ENCODE measurements at places on chromosomes 16 and 17.
A peak's percentile ranks its signal among the peaks of the same experiment; 100 is the strongest.

GRCh38 chr16:84914273-84914672 is 94.5 kb downstream of the CRISPLD2 start:
- no peak for DNase-seq

GRCh38 chr17:55829995-55830612 is 79.3 kb downstream of the PCTP start:
- DNase-seq: no peak

GRCh38 chr16:2468233-2468724 is 2.8 kb upstream of the NTN3 start:
- DNase-seq: no peak

DNA sequence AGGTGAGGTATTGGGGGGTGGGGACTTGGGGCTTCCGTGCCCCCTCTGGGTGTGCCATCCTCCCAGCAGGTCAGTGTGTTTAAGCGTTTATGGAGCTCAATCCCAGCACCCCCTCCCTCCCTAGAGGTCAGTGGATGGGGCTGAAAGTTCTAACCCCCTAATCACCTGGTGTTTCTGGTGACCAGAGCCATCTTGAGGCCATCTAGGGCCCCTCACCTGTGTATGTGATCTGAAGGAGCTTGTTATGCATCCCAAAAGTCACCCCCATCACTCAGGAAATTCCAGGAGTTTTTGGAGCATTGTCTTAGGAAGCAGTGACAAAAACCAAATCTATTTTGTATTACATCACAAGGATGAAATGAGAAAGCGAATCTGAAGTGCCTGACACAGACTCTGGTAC is 67.8 kb upstream of the NOL11 start:
- DNase-seq: no peak

GRCh38 chr16:81804134-81804610 is 25.1 kb downstream of the PLCG2 start:
- no peak for DNase-seq

GRCh38 chr16:74448990-74449389 is 27.7 kb upstream of the CLEC18B start:
- DNase-seq: no peak

DNA sequence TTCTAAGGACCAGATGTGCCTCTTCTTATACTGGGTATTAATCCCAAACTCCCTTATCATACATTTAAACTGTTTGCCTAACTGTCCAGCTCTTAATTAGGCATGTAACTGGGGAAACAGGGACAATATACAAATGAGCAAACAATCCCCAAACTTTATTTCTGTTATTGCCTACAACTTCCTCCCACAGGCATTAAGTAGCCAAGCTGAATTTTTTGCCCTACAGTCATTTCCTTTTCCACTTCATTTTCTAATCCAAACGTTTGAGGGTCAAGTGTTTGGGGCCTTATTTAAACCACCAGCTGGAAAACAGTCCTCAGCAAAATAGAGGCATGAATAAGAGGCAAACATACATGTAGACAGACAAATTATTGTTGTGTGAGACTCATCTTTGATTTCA is 77.4 kb upstream of the CCL2 start:
- DNase-seq: no peak

DNA sequence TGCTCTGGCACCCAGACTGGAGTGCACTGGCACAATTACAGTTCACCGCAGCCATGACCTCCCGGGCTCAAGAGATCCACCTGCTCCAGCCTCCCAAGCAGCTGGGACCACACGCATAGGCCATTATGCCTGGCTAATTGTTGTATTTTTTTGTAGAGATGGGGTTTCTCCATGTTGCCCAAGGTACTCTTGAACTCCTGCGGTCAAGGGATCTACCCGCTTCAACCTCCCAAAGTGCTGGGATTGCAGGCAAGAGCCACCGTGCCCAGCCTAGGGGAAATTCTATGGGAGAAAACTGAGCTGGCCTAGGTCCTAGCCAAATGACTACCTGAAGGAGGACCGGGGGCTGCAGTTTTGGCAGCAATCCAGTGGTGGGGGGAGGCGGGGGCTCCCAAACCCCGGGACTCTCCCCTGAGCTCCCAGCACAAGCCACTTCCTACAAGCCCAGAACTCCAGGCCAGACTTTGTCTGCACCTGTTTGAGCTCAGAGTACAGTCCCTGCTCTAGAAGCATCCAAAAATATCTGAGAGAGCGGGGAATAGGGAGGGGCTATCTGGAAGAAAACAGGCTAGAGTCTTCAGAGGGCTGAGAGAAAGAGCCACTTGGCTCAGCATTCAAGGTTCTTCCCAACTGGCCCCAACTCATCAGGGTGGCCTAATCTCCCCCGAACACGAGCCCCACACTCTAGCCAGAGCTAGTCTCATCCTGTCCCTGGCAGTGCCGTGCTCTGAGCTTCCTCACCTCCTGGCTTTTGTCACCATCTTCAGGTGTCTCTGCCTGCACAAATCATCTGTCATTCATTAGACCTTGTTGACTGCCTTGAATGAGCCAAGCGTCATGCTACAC is 9.1 kb downstream of the SRL start:
- no peak for DNase-seq

DNA sequence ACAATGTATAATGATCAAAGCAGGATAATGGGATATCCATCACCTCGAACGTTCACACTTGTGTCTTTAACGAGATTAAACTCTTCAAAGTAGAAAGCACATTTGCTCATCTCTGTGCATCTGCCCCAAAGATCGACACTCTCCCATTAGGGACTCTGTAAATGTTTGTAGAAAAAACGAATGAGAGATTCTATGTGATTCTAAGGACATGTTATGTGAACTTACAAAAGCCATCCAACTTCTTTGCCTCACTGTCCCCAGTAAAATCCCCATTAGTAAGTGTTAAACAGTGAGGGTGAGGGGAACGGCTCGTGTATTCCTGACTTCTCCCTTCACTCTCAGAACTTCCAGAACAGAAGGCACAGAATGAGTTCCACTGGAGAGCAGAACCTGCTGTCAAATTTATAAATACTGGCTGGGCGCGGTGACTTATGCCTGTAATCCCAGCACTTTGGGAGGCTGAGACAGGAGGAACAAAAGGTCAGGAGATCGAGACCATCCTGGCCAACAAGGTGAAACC is 134.1 kb downstream of the WSCD1 start:
- DNase-seq: no peak

DNA sequence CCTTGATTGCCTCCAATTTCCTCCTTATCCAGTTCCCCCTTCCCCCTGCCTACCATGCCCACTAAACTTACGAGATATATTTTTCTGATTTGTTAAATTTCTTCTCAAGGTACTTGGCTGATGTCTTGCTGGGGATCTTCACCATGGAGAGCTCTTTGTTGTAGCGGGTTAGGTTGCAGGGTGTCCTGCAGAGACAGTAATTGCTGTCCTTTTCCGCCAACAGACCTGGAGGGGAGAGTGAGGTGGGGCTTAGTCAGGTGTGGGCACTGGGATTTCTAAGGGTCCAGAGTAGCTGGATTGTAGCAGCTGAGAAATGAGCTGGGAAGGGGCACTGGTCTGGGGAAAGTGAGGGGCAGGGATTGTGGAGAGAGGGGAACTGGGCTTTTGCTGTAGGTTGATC is 32.1 kb downstream of the SPACA3 start:
- no peak for DNase-seq

- DNase-seq: no peak
These were observed 73.5 kb downstream of the BRIP1 start for GRCh38 chr17:61789872-61790271.

GRCh38 chr17:32828822-32829221 is 48.1 kb downstream of the MYO1D start:
- no peak for DNase-seq

GRCh38 chr17:19770985-19771735 is 23.1 kb upstream of the ALDH3A1 start:
- DNase-seq: no peak

- peak; percentile 67 for DNase-seq
These were observed 775 bp downstream of the PPM1D start for GRCh38 chr17:60600490-60601446.

DNA sequence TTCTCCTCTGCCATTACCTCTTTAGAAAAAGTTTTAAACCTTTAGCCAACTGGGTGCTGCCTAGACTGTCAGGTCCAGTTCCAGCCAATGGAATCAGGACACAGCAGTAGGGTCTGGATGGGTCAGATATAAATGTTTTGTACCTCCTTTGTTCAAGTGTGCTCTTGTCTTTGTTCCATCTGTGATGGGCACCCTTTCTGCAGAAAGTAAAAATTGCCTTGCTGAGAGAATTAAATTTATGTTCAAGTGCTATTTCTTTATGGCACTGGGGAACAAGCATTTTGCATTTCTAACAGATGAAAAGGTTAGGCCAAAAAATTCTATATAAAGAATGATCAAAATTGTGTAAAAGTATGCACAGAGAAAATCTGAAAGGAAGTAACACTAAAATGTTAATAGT is 5.2 kb upstream of the HP start:
- no peak for DNase-seq

DNA sequence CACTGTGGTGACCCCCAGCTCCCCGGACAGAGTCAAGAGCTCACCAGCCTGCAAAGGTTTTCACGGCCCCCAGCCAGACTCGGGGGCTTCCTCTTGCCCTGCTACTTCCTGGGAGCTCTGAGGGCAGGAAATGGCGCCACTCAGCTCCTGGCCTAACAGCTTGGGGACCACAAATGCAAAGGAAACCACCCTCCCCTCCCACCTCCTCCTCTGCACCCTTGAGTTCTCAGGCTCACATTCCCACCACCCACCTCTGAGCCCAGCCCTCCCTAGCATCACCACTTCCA is 375 bp upstream of the SPN start:
- DNase-seq: no peak

GRCh38 chr16:4846503-4846900 is 586 bp downstream of the GLYR1 start:
- DNase-seq: peak; percentile 72

- DNase-seq: no peak
These were observed 2.5 kb upstream of the FBXL19 start for GRCh38 chr16:30920891-30921290.

DNA sequence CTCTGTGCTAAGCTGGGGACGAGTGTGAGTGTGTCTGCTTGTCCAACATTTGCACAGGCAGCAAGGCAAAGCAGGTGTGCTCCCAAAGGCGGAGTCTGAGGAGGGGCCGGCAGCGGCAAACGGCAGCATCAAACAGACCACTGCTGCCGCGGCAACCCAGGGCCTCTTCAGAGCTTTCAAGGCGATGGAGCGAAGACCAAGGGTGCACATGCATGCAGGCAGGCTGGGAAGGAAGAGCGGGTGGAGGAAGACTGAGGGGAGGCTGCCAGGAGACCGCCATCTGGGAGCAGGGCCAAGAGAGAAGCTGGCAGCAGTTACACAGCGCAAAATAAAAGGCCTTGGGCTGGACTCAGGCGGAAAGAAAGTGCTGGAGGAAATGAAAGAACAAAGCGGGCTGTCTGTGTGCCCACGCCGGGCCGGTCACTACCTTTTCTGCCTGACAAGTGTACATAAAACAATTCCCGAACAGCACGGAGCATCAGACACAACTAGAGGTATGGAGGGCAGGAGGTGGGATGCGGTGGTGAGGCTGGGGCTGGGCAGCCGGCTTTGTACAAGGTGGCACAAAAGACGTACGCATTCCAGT is 8.5 kb downstream of the TIMM22 start:
- DNase-seq: peak; percentile 83

DNA sequence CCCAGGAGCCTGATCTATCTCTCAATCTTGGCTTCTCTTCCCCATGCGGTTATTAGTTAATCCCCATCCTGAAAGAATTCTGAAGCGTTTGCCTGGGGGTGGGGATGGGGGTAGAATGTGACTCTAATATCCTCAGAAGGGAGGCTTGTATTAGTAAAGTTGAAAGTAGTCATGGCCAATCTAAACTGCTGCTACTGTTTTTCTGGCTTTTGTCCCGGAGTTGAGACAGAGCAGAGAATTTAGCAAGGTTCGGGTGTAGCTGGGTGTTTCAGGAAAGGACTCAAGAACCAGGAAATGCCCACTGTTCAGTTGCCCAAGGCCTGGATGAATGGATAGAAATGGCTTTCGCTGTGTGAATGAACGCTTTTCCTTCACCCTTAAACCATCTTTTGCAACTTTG is 17.6 kb upstream of the ITGAM start:
- no peak for DNase-seq

DNA sequence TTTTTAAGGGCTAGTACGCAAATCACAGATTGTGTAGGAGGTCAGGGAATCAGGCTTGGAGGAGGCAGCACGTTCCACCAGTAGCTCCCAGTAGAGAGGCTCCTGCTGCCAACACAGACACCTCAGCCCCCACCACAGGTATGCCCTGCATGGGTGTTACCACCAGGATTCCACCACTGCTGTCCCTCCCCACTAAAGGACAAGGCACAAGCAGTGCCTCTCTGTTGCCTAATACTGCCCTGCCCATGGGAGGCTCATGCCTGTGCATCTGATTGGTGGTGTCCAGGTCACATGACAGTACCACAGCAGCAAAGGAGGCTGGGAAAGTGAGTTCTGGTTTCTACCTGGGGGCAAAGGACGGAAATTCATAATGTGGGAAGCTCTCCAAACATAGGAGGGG is 33.6 kb upstream of the CACNG4 start:
- no peak for DNase-seq

DNA sequence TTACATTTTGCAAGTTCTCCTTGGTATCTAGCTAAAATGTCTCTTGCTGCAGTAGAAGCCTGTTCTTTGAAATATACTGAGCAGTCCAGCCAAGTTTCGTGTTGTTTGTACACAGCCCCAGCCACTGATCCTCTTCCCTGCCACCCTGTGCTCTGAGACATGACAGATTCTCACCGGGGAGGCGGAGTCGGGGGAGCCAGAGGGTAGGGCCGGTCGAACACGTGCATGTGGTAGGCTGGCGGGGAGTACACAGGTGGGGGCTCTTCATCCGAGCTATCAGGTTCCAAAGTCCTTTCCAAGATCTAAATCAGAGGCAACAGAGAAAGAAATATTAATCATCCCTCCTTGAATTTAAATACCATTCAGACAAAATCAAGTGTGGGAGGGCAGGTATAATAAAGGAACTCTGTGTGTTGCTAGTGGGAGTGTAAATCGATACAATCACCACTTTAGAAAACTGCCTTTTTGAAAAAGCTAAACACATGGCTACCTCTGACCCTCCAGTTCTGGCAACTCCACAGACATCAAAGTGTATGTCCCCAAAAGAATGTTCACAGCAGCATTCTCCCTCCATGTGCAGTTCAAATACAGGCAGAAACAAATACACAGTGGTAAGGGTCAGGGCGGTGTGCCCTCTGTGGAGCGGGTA is 29.7 kb upstream of the MRPS23 start:
- DNase-seq: no peak

DNA sequence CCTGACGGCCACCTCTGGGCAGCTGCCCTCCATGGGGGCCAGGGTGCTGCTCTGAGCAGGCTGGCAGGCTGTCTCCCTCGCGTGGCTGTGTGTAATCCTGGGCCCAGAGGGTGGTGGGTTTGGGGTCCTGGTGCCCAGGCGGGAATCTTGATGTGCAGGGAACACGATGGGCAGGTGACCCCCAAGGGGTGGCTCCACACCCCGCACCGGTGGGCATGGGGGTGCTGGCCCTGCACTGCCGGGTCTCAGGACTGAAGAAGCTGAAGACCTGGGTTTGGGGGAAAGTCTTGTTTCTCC is 8.6 kb downstream of the CHMP6 start:
- no peak for DNase-seq

- DNase-seq: no peak
These were observed 1.4 kb upstream of the ECI1 start for GRCh38 chr16:2252806-2253148.

GRCh38 chr17:73104450-73104849 is 12.0 kb upstream of the SLC39A11 start:
- DNase-seq: no peak
